Activated T-cell treated with anti-CD3 and anti-CD28 coated beads for 48 hours (primary cell): ENCODE measurements at places on chromosomes 3 and 15.
A peak's percentile ranks its signal among the peaks of the same experiment; 100 is the strongest.

- DNase-seq = no peak
Observed at GRCh38 chr3:157045238-157045850, 114.6 kb downstream of the CCNL1 start.

GRCh38 chr15:64447536-64448315 lies 12.7 kb upstream of the ZNF609 start:
- DNase-seq = no peak

DNA sequence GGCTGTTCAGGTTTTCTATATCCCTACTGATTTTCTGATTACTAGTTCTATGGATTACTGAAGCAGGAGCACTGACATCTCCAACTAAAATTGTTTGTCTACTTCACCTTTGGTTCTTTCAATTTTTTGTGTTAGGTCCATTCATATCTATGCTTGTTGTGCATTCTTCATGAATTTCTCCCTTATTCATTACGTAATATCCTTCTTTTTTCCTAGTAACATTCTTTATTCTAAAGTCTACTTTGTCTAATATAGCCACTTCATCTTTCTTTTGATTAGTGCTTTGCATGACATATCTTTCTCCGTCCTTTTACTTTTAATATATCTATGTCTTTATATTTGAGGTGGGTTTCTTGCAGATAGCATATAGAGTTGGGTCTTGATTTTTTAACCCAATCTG lies 116.3 kb upstream of the BHLHE40 start:
- no peak for DNase-seq

DNA sequence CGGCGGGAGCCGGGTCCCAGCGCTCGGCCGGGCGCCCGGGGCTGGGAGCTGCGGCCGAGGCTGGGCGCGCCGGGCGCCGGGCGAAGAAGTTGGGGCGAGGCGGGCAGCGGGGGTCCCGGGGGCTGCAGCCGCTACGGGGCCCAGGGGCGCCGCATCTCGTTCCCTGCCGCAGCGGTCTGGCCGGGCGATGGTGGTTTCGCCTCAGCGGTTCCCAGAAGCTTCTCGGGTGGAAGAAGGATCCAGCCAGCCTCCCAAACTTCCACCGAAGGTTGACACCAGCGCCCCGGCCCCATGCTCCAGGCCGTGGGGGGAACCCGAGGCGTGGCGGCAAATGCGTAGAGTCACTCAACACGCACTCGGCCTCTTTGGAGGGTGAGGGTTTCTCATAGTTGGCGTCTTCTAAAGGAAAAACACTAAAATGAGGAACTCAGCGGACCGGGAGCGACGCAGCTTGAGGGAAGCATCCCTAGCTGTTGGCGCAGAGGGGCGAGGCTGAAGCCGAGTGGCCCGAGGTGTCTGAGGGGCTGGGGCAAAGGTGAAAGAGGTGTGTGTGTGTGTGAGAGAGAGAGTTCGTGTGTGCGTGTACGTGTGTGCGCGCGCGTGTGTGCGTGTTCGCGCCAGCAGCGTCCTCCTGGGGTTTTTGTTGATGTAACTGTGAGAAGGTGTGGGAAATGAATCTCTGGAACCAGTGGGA lies 940 bp downstream of the BOC start:
- DNase-seq = no peak

DNA sequence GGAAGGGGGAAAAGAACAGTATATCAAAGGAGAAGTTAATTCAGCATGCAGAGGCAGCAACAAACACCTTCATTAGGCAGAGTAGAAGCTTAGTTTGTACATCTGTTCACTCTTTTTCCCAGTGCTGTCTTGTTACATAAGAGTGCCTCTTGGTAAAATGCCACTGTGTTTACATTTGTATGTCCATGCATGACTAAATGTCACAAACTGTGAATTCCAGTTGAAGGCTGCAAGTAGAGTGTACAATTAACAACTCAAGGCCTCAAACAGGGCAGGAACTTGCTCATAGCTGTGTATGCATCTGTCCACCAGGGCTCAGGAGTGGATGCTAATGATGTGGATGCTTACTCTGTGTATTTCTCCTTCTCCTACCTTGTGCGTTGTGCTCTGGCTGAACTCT lies 214.2 kb upstream of the TPM1 start:
- no peak for DNase-seq

DNA sequence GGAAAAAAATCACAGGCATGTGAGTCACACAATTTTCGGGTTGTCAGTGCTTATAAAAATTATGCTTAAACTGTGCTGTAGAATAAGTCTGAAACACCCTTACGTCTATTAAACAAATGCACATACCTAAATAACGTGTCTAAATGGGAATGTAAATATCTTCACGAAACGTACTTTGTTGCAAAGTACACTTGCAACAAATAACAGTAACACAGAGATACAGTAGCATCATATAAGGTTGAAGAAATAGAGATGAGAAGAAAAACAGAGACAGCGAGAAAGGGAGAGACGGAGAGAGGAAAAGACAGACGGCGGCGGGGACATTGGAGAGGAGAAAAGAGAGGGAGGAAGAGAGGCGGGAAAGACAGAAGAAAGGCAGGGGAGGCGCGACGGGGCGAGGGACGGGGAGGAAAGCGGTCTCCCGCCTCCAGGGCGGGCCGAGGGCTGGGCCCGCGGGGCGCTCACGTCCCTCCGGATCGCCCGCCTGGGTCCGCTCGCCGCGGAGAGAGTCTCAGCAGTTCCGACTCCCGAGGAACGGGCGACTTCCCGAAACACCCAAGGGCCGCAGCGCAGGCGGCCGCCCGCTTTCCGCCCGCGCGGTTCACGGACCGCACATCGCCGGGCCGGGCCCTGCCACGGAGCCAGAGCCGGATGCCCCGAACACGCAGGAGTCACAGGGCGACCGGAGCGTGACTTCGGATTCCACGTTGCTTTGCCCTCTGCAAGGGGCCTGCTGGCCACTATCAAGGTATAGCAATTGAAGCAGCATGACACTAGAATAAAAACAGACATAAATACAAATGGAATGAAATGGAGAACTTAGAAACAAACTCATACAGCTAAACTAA lies 153.4 kb downstream of the LMLN start:
- DNase-seq = no peak

DNA sequence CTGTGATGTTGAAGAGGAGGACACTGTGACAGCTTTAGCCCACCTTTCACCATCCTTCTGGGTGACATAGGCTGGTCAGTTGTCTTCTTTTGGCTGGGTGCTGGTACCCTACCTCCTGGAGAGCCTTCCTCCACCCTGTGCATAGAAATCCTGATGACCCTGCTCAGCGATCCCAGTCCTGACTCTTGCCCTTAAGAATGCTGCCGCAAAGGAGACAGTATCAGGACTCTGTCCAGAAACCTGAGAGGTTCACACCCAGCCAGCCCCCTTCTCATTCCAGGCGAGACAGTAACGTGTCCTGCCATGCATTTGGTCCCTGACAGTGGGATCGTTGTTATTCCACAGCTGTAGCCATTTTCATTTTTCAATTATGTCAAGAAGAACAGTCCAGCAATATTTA lies 312.8 kb upstream of the CHRM5 start:
- DNase-seq = no peak

DNA sequence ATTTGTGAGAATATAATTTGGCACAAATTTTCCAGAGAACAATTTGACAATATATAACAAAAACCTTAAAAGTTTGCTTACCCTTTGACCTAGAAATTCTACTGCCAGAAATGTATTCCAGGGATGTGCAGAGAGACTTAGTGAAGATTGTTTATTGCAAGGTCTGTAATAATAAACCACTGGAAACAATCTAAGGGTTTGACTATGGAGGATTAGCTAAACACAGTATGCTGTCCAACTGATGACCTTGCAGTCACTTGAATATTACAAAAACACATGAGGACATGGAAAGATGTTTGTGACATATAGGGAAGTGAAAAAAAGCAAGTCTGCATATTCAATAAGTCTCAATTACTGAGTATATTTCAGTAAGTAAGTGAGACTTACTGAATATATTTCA lies 48.1 kb upstream of the CDV3 start:
- no peak for DNase-seq

DNA sequence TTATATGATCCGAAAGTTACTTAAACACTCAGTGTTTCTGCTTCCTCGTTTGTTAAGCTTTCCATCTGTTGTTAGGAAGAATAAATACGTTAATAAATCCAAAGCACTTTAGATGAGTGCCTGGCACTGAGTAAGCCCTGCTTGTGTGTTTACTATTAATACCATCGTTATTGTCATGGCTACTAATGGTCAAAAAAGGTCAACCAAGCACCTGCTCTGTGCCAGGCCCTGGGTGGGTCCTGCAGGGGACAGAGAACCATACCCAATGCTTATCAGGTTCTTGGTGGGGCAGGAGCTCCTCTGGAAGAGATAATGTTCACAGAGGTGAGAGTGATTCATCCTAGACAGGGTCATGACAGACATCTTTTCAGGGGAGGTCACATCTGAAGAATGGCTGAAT lies 39.9 kb downstream of the GALNT15 start:
- DNase-seq = no peak

- DNase-seq = no peak
Observed at GRCh38 chr15:54388746-54389145, 410.5 kb downstream of the UNC13C start.

DNA sequence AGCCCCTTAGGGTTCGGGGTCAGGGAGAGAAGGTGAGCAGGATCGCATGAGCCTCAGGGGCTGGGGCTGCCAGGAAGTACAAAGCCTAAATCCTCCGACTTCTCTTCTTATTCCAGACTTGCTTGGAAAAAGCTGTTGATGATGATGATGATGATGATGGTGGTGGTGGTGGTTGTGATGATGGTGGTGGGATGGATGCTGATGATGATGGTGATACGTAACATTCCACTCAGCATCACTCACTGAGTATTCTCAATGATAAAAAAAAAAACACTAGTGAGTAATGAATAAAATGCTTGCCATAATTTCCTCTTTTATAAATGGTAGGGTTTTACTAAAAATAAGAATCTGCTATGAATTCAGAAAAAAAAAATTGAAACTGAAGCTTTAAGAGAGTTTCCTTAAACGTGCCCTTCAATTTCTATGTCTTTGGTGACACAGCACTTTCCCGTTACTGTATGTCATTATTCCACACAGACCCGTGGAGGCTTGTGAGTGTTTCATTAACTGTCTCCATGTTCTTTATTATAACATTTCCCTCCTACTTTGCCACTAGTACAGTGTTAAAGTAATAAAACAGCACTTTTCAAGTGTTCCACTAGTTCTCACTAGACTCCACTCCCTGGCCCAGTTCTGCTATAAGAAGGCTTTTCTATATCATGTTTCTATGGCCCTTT lies 5.4 kb upstream of the ACAN start:
- no peak for DNase-seq

GRCh38 chr3:129343643-129344360 lies 65.1 kb downstream of the HMCES start:
- peak; percentile 37 for DNase-seq

GRCh38 chr15:62306851-62307504 lies 141.9 kb upstream of the C2CD4B start:
- no peak for DNase-seq

GRCh38 chr3:113626503-113627371 lies 69.7 kb downstream of the USF3 start:
- DNase-seq = no peak

GRCh38 chr3:10432156-10432845 lies 73.1 kb downstream of the ATP2B2 start:
- no peak for DNase-seq

DNA sequence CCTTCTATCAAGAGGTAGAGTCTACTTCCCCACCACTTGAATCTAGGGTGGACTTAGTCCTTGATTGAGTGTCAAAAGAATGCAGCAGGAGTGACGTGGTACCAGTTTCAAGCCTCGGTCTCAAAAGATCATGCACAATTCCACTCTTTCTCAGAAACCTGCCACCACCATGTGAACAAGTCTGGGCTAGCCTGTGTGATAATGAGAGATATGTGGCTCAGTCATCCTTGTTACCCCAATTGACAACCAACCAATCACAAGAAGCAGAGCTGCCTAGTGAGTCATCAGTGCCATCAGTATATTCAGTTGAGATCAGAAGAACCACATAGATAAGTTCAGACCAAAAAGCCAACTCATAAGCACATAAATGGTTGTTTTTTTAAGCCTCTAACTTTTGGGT lies 374.5 kb downstream of the IL20RB start:
- DNase-seq = no peak

DNA sequence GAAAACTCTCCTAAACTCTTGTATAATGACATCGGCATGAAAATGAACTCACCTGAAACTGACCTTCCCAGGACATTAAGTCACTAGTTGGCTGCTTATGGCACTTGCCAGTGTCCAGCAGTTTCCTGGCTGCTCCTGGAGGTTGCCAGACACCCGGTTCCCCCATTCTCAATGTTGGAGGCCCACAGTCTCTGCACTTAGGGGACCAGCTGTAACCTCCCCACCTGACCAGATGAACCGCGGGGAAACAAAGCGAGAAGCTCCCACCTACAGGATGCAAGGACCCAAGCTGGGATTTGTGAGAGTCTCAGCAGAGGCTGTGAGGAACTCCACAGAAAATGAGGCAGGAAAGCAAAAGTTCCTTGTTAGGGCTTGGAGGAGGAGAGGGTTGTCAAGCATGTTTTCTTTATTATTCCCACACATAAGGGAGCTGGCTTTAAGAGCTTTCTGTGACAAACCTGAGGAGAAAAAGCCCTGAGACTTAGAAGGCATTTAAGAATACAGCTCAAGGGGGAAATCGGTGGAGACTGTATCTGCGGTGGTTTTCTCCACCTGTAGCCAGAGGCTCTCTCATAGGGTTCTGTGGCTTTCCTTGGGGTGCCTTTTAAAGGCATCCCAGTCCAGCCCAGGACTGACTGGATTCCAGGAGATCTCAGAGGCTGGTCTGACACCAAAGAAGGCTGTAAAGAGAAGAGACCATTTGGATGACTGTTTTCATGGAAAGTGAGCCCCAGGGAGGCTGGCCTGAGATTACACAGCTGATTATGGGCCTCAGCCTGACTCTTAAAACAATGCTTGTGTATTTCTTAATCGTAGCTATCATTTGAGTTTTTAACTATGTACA lies 4.6 kb downstream of the TPM1 start:
- no peak for DNase-seq

GRCh38 chr3:99768808-99769501 lies 48.7 kb upstream of the CMSS1 start:
- no peak for DNase-seq

DNA sequence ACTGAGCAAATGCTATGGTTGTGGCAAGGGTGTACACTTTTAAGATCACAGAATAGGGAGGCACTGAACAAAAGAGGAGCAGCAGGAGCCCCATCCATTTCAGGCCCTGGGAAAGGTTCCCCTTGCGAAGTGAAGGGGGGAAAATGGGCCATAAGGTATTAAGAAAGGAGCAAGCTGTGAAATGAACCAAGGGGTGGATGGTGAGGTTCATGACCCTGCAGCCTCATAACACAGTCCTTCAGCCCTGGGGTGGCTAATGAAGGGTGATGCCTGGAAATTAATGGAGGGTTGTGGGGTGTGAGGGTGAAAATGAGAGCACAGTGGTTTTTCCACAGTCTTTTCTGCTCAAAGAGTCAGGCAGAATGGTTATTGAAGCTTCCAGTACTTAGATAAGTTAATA lies 150.1 kb downstream of the PDZRN3 start:
- no peak for DNase-seq

GRCh38 chr3:17030956-17031652 lies 146.3 kb downstream of the PLCL2 start:
- DNase-seq = no peak
